ENCODE measurements at places on chromosomes 7 and 10. TPM values are rescaled to one million over a fixed set of nuclear protein-coding genes. Genes with fewer than 3 reads are reported as not detected.

- no peak for DNase-seq
Observed at GRCh38 chr7:78433421-78433820, 634.8 kb downstream of the PHTF2 start.

- no peak for DNase-seq
Observed at GRCh38 chr10:110277591-110277990, 27.1 kb downstream of the SMNDC1 start.

DNA sequence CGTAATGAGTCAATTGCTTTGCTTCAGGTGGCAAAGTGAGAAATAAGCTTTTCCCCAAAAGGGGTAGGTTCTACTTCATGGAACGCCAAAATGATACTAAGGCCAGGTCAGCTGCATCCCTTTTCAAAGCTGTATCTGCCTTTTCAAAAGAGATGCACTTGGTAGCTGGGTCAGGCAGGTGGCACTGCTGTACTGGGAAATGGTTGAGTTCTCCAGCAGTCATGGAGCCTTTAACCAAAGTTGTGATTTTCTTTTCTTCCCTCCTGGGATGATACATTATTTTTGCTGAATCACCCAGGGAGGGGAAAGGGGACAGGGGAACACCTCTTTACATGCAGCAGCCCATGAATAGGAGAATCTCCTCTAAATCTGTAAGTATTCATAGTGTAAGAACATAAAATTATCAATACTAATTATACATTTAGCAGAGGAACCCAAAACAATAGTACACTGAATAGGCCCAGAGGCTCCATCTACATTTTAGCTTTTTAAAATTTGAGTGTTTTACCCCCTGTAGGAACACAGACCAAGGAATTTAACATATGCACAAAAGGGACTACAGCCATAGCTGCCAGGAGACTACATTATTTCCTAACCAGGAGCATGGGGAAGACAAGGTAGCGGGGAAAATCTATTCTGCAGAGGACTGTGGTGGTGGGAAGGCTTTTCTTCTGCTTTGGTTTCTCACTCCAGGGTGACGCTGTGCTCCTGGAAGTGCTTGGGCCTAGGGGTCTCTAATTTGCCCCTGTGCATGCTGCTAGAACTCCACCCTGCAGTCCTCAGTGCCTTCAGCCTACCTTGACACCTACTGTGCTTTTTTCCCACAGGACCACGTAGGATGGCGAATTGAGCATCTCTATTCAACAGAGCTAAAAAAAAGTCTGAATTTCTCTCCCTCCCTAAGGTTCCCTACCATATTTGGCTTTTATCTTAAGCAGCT is 6.4 kb upstream of the GPR22 start:
- DNase-seq: peak; percentile 39

Gene ANKRD22
- 0.38 TPM for polyA plus RNA-seq

Gene LRRC4
- polyA plus RNA-seq: 1.6 TPM

Data from liver (tissue), 10 donors.